Kidney glomerular epithelial cell (primary cell): ENCODE measurements at places on chromosomes 11 and 22.

GRCh38 chr11:9075556-9075955 lies 15.8 kb downstream of the SCUBE2 start:
- DNase-seq = no peak

GRCh38 chr11:24324211-24324610 lies 172.6 kb upstream of the LUZP2 start:
- peak; percentile 32 for DNase-seq

DNA sequence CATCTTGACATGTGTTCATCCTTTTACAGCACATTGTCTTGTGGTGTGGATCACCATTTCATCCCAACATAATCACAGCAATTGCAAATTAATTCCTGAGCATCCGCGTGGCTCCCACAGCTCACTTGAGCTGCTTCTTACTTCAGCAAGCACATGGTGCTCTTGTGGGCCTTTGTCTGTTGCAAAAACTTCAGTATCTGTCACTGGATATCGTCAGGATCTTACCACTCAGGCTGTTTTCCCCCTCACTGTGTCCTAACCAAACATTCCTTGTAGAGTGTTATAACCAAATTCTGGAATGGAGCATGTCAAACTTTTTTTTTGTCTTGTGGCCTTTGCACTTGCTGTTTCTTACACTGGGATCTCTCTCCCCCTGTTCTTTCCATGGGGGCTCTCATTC lies 683.1 kb upstream of the ARHGAP42 start:
- DNase-seq = no peak

GRCh38 chr11:64810891-64811272 lies 531 bp upstream of the MEN1 start:
- DNase-seq = no peak

DNA sequence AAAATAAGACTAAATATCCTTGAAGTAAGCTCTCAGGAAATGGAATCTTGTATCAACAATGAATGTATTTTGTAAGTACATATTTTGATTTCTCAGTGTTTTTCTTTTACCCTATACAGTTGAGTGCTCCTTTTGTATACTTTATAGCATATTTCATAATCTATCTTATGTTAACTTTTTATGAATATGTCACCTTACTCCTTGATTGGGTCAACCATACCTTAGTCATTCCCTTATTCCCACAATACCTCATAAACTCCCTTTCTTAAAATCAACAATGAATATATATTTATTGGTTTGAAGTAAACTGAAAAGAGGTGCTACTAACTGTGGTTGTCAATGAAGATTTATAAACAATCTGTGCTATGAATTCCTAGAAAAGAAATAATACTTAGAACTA lies 686.2 kb downstream of the METTL15 start:
- no peak for DNase-seq

DNA sequence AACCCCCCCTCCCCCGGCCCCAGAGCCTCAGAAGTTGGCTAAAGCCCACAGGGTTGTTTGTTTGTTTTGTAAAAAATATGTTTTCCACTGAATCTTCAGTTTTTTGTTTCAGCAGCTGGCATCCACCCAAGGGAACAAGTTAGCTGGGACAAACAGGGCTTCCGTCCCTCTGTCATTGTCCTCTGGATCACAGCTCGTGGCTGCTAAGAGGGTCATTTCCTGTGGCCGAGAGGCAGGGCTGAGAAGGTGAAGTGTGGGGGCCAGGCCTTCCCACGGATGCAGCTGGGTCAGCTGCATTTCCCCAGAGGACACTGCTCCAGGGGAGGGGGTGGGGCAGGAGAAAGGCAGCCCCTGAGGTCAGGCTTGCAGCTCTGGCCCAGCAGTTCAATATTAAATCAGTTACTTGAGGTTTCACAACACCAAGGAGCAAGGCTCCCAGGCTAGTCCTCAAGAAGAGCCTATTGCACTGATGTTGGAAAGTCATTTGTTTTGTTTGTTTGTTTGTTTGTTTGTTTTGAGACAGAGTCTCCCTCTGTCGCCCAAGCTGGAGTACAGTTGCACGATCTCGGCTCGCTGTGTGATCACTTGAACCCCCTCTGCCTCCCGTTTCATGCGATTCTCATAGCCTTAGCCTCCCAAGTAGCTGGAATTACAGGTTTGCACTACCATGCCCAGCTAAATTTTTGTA lies 34.4 kb upstream of the SMTN start:
- no peak for DNase-seq

DNA sequence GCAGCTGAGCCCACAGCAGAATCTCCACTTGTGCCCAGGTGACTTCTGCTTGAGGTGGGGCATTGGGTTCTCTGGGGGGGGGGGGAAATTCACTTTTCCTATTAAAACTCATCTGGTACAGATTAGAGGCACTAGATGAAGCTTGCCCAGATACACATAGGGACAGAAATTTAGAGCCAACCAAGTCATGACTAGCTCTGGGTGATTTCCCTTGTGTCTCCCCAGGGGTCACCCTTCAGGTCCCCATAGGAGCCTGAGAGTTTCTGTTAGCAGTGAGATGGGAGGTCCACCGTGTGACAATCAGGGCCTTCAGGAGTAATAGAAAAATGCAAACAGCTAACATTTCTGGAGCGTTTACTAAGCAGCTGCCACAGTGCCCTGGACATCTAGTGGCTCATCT lies 77.0 kb downstream of the NAT10 start:
- DNase-seq = no peak

DNA sequence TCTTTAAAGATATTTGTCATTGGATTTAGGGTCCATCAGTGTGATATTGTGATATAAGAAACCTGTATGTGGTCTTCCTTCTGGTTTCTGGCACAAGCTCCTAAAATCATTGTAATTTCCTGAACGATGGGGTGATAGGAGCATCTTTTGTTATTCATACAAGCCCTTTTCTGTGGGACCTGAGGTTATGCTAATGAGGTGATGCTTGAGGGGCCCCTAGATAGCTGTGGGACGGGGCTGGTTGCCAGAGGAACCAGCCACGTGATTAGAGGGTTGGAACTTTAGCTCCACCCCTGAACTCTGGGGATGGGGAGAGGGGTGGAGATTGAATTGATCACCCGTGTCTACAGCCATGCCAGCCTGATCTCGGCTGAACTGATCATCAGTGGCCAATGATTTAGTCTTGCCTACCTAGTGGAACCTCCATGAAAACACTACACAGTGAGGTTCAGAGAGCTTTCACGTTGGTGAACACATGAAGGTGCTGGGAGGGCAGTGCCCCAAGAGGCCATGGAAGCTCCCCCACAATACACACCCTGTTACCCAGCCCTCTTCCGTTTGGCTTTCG lies 62.8 kb downstream of the BCR start:
- no peak for DNase-seq

DNA sequence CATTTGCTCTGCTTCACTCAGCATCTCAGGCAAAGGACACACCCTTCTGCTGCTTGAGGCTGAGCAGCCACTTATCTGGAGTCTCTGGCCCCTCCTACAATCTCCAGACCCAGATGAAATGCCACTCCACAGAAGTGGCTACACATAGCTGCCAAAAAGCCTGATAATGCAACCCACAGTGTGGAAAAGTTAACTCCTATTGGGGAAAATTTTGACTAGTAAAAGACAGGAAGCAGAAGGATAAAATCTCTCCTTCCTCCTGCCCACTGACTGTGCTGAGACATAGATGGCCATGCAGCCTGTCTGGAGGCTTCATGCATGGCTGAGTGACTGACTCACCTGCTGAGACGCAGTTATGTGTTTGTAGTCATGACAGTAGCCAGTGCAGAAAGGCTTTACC lies 92.3 kb upstream of the TEAD1 start:
- peak; percentile 97 for DNase-seq

GRCh38 chr11:11122749-11123148 lies 230.3 kb downstream of the CSNK2A3 start:
- DNase-seq = no peak

DNA sequence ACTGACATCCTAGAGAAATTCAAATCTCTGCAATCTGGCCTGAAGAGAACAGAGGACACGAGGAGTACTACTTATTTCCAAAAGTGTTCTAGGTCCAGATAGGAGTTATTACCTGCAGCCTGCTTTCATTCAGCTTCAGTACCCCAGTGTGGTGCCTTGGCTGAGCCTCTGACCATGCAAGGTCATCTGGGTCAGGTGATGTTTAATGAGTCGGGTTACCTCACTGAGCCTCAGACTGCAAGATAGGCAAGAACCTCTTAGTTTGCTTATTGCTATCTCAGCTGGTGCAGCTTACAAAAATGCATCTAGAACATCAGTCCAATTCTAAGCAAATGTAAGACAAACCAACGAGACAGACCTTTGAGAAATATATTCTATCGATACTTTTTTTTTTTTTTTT lies 9.5 kb upstream of the NF2 start:
- no peak for DNase-seq

GRCh38 chr22:27896245-27896644 lies 22.8 kb downstream of the PITPNB start:
- no peak for DNase-seq

GRCh38 chr11:77201991-77202841 lies 74.2 kb downstream of the MYO7A start:
- no peak for DNase-seq

DNA sequence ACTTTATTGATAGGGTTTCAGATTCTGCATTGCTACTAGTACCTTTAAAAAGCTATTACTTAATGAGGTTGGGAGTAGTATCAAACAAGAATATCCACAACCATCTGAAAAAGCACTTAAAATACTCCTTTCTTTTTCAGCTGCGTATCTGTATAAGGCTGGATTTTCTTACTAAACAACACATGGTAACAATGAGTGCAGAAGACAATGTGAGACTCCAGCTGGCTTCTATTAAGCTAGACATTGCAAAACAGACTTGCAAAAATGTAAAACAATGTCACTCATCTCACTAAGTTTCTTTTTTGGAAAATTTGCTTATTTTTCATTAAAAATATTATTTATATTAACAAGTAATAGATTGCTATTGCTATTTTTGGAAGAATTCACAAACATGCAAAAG lies 132.6 kb downstream of the WNT11 start:
- no peak for DNase-seq

DNA sequence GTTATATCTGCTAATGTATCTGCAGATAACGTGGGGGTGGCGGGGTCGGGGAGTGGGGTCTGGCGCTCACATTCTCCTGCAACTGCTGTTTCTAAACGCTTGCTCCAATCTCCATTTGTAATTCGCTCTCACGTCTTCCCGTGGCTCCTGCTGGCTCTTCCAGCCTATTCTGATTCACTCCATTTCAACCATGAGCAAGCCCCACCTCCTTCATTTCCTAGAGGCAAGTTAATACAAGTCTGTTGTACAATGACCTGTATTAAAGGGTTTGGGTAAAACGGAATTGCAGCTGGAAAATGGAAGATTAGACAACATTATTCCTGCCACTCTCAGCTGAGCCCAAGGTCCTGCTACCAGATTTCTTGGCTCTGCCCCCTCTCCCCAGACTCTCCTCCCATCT lies 132.3 kb downstream of the CSNK2A3 start:
- no peak for DNase-seq

DNA sequence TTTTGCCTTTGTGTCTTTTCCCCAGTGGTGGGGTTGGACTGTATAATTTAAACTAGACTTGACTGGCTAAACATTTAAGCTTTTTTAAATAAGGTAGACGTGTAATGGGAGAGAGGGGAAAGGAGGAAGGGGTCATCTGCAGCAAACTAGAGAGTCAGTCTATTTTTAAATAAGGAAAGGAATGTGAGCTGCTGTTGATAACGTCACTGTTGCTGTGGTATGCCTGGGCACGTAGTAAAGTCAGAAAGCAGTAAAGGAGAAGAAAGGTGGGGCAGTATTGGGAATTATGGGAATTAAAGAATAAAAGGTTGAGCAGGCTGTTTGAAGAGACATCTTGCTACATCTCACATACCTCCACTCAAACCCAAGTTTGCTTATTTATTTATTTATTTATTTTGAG lies 80.4 kb upstream of the FSHB start:
- no peak for DNase-seq

GRCh38 chr22:27107824-27108223 lies 450.4 kb downstream of the MIAT start:
- DNase-seq = peak; percentile 98

DNA sequence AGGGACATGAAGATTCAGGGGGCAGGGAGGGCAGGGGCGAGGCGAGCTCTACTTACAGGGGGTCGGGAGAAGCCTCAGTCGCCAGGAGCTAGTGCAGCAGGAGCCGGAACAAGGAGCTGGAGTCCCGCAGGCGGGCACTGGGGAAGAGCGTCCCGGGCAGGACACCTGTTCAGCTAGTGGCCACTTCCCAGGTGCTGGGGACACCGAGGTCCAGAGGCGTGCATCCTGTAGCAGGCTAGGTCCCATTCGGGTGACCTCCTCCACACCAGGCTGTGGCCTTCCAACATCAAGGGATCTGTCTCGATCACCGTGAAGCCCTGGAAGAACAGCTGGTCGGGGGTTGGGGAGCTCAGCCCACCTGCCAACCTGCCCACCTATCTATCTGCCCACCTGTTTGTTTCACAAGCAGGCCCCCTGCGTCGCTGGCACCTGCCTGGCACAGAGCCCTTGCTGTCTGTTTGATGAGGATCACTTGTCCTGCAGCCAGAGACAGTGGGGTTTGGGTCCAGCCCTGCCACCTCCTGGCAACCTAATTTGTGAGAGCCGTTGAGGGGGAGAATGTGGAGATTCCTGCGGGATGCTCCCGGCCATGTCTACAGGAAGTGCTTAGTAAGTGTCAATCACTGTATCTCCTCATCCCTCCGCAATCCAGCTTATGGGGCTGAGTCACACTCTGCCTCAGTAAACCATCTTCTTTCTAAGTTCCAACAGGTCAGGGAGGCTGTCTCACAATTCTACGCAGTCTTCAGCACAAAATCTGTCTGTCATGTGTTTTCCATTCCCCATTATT lies 940.9 kb downstream of the BRD1 start:
- DNase-seq = no peak

DNA sequence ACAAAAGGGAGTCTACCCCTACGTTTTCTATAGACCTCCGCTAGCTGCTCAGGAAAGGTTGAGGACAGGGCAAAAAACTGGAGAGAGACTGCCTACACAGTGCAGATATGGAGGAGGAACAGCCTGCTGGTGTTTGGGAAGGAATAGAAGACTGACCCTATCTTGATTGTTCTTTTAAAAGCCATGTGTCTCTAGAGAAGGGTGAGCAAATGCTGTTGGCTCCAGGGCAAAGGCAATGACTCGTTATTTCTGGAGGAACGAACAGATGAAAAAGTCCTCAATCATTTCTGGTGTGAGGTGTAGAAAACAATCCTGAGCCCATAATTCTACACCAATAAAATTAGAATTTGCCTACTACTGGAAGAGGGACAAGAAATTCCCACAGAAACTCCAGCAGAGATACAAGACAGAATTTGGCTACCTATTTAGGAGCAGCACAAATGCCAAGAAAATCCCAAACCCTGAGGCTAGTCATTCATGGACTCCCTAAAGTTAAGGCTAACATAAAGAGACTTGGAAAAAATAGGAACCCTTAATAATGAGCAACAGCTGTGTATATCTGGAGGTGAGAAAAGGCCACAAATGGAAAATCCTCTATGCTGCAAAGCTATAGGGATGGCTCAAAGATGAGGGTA lies 1206.3 kb upstream of the CNTN5 start:
- no peak for DNase-seq

- peak; percentile 41 for DNase-seq
Measured at GRCh38 chr11:57426929-57427726, at the start of gene SLC43A3. Gene SLC43A3 (minus strand): TSS chr11:57427121. CDS start chr11:57426172, 949 bp downstream.

GRCh38 chr11:114796954-114797721 lies 118.8 kb downstream of the NXPE2 start:
- peak; percentile 10 for DNase-seq
